ENCODE measurements at places on chromosomes 4 and X.

GRCh38 chrX:115939636-115940160 is 230.8 kb upstream of the AGTR2 start:
- DNase-seq: no peak

GRCh38 chr4:106312997-106313522 is 2.9 kb downstream of the TBCK start:
- no peak for DNase-seq

DNA sequence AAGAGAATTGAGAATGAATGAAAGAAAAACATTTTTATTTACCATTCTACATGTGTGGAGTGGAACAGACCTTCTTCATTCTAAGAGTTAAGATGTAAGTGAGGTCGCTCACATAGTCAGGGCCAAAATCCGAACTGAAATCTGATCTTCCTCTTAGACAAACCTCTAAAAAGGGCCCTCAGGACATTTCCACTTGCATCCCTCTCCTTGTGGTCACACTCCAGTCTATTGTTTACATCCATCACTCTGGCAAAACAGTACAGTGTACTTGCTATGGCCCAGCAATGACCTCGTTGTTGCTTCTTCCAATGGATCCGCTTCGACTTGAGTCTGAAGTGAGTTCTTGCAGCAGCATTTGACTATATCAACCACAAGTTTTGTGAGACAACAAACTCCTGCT is 54.2 kb downstream of the MOSPD2 start:
- no peak for DNase-seq

- DNase-seq: no peak
These were observed 13.5 kb downstream of the ARHGAP24 start for GRCh38 chr4:85488416-85488815.

GRCh38 chr4:144574000-144574399 is 72.0 kb upstream of the HHIP start:
- no peak for DNase-seq

DNA sequence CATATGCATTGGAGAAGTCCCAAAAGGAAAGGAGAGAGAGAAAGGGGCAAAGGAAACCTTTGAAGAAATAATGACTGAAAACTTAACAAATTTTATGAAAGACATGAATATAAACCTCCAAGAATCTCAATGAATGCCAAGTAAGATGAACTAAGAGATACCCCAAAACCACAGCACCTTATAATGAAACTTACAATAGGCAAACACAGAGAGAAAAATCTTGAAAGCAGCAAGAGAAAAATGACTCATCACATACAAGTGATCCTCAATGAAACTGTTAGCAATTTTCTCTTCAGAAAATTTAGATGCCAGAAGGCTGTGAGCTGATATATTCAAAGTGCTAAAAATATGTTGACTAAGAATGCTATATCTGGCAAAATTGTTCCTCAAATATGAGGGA is 10.1 kb downstream of the SMIM10L2A start:
- DNase-seq: no peak

- DNase-seq: no peak
These were observed 75.7 kb downstream of the SH2D1A start for GRCh38 chrX:124421898-124422655.

GRCh38 chrX:57083143-57083542 is 38.2 kb downstream of the SPIN2B start:
- no peak for DNase-seq

- no peak for DNase-seq
These were observed 3.2 kb downstream of the MAOB start for GRCh38 chrX:43878906-43879526.

GRCh38 chrX:9681011-9681410 is 84.6 kb downstream of the GPR143 start:
- DNase-seq: no peak

DNA sequence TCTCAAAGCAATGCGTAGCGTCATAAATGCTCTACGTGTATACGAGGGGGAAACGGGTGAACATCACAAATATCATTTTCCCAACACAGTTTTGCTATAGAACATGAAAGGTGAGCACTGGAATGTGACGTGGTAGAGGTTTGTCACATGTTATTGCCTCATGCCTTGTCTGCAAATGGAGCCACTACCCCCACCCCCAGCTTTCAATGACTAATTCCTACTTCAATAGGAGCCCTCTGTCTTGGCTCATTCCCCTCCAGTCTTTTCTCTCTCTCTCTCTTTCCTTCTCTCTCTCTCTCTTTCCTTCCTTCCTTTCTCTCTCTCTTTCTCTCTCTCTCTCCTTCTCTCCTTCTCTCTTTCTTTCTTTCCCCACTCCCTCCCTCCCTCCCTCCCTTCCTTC is 127.0 kb downstream of the STOX2 start:
- DNase-seq: no peak

- no peak for DNase-seq
These were observed 165.1 kb downstream of the VSIG4 start for GRCh38 chrX:65874765-65875164.

- DNase-seq: no peak
These were observed 130.1 kb downstream of the DCHS2 start for GRCh38 chr4:154361450-154361849.

GRCh38 chrX:13506574-13506973 is 62.8 kb upstream of the EGFL6 start:
- DNase-seq: no peak

DNA sequence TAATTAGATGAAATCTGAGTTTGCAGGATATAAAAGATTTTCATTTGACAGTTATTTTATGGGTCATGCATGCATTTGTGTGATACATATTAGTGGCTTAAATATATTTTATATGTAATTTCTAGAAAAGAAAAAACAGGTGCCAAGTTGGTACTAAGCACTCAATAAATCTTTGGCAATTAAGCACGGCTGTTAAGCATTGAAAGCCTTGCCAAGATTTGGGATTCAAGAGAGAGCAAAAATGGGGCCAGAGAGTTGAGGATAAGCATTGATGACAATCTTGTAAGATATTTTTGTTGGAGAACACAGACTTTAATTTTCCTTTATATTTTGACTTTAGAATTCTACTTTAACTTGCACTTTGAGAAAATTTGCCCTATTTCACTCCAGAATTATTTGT is 249.8 kb upstream of the MAD2L1 start:
- no peak for DNase-seq

DNA sequence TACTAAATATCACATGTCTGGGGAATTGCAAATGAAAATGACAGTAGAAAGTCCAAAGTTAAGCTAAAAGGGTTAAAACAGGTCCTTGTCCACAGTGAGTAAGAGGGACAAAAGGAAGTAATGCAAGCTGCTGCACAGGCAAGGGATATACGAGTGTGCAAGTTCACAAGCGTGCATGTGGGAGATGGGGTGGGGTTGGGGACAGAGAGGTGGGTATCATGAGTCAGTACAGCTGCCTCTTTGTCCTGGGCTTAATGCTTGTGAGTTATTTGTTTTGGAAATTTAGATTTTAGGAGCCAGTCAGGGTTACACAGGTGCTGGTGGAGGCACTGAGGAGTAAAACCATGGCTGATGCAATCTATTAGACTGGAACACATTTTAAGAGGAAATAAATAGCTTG is 3.3 kb upstream of the GPRASP2 start:
- no peak for DNase-seq

DNA sequence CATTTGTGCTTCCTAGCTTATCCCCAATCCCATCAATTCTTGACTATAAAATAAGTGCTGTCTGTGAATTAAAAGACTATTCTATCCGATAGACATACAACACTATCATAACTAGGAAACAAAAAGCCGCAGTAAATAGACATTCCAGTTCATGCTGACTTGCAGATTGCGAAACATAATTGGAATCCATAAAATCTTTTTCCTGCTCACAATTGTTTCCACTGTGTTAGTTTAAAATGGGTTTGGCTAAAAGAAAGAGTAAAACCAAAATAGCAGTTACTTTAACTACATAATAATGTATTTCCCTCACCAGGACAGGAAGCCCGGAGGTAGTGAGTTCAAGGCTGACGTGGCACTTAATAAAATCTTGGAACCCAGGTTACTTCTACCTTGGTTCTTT is 17.2 kb downstream of the SMIM31 start:
- DNase-seq: no peak

GRCh38 chrX:107374132-107374531 is 75.3 kb upstream of the FRMPD3 start:
- no peak for DNase-seq

GRCh38 chr4:721261-722168 is 15.9 kb downstream of the PCGF3 start:
- no peak for DNase-seq

DNA sequence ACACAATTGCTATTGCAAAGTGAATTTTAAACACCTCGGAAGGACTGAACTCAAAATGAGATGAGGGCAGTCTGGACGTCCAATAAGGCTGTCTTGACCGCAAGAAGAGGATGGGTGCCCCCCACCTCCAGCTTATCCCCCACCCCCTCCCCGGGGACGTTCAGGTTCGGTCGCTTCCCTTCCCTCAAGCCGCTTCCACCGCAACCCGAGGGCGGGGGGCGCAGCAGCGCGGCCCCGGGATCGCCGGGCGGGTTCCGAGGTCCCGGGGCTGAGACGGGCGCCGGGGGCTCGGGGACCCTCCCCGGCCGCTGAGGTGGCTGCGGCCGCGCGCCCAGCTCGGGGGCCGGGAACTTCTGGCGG is 480 bp downstream of the USP46 start:
- no peak for DNase-seq

GRCh38 chr4:139247700-139248238 is 32.3 kb downstream of the MGARP start:
- no peak for DNase-seq

- no peak for DNase-seq
These were observed 18.9 kb upstream of the FBXW7 start for GRCh38 chr4:152554742-152555141.

DNA sequence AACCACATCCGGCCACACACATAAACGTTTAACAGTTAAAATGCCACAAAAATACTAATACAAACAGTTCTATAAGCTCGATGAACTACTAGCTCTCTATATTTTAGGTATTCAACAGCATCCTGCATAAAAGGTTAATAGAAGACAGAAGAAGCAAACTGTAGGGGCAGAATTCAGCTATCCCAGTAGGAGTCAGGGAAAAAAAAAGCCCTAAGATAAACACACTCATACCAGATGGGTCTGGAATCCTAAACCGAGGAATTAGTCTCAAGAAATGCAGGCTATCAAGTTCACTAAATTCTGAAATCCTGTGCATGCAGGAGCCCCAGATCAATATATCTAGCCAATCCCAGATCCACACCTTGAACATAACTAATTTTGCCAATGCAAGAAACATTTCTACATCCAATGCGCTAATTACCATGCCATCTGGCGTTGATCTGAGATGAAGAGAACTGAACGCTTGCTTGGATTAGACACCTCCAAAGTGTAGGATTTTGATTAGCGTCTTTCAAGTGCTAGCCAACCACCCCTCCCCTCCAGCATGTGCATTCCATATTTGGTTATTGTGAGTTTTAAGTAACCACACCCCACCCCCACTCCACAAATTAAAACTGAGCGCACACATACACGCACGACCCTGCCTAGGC is 512.2 kb upstream of the INTU start:
- DNase-seq: no peak

- no peak for DNase-seq
These were observed 36.8 kb downstream of the RTL5 start for GRCh38 chrX:72094894-72095293.

DNA sequence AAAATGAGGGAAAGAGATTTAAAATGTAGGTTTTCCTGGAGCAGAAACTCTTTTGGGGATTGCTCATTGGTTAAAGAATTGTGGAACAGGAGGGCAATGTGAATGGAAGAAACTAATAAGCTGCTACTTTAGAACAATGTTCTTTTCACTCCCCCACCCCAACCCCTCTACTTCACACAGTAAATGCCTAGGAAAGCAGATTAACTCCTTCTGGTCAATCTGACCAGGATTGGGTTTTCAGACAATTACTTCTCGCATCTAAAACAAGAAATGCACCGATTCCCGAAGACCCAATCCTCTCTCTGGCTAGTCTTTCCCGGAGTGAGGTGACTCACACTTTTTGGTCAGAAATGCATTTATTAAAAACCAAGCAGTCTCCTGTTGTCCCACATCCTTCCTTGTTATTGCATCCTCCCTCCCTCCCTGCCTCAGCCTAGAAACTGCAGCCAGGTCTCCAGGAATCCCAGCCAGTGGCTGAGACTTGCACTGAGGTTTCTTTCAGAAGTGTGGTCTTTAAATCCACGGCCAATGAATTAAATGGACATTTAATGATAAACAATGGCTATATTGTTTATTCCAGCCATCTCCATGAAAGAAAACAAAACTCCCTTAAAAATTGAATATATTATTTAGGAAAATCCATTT is 21.4 kb downstream of the MFAP3L start:
- no peak for DNase-seq

GRCh38 chrX:50736656-50737055 is 77.3 kb downstream of the SHROOM4 start:
- no peak for DNase-seq

DNA sequence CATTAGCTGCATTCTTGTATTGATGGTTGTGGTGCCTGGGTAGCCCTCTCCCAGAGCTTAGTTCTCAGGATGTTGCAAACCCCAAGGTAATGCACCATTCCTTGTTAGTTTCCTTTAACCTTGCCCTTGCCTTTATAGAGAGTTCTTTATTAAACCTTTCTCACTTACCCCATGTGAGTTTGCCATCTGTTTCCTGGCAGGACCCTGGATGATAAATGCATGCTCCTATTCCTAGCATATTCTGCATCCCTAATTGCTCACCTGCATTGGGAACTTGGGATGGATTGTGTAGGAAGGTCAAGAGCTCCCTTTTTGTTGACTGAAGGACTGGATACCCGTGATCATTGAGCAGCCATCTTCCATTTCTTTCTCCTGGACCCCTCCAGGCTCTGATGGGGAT is 59.9 kb upstream of the AP1S2 start:
- no peak for DNase-seq

DNA sequence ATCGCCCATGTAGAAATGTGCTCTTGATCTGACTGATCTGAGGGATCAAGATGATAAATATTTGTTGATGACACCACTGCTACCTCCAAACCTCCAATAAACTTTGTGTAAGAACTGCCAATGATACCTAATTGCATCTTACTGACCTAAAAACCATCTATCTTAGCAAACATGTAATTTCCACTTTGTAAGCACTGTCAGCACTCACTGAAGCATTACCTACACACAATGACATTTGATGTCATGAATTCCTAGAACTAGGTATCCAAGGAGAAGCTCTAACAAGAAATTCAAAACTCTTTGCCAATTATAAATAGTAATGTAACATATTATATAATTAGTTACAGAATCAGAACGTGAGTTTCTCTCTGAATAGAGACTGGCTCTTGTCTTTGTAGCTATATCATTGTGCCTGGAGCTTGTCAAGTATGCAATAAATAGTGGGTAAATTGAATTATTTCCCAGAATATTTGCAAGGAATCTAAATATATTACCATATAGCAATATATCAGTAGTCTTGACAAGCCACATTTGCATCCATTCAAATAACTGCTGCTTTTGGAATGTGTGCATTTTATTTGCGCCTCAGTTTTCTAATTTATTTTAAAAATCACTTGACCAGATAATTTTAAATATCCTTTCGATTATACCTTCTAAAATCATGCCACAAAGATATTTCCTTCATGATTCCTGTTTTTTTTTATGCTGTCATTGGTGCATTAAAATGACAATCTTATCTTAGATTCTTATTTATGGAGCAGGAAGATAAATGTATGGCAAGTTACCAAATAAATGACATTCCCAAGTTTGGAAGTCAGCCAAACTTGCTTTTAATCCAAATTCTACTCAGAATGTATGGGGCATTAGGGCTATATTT is 232.3 kb upstream of the NEIL3 start:
- no peak for DNase-seq

All from SHP77 (cell line).